ENCODE measurements at places on chromosomes 2 and 18. TPM values are rescaled to one million over a fixed set of nuclear protein-coding genes. Genes with fewer than 3 reads are reported as not detected.

The MARCO gene
- 1.8 TPM for polyA plus RNA-seq

The IL1F10 gene
- not detected for polyA plus RNA-seq

The CNTNAP5 gene
- polyA plus RNA-seq = 0.90 TPM

The CTAGE1 gene
- not detected for polyA plus RNA-seq

The SPATA3 gene
- polyA plus RNA-seq = not detected

The COL4A3 gene
- polyA plus RNA-seq = 0.15 TPM

The ACTG2 gene
- polyA plus RNA-seq = 1.6 TPM

The L3MBTL4 gene
- 4.5 TPM for polyA plus RNA-seq

The GMPPA gene
- polyA plus RNA-seq = 22.0 TPM

The LINC00305 gene
- polyA plus RNA-seq = not detected

The SLC19A3 gene
- 2.1 TPM for polyA plus RNA-seq

The RIT2 gene
- polyA plus RNA-seq = 8.6 TPM

The CAPG gene
- 92.2 TPM for polyA plus RNA-seq

The CHRNG gene
- not detected for polyA plus RNA-seq

The MC5R gene
- not detected for polyA plus RNA-seq

The LAMA3 gene
- polyA plus RNA-seq = 1.8 TPM

The UGT1A5 gene
- not detected for polyA plus RNA-seq

The ALPP gene
- polyA plus RNA-seq = not detected

The ASIC4 gene
- polyA plus RNA-seq = 1.2 TPM

The ITPRID2 gene
- polyA plus RNA-seq = 14.7 TPM

The SMC6 gene
- polyA plus RNA-seq = 4.1 TPM

The TTN gene
- not detected for polyA plus RNA-seq

The PCARE gene
- not detected for polyA plus RNA-seq

The TGFA gene
- 5.3 TPM for polyA plus RNA-seq

All from brain (organoid and tissue), 16 donors.